A549 treated with CORT108297 at 1 μM for 4 hours (cell line): ENCODE measurements at places on chromosomes 16 and 17. TPM values are rescaled to one million over a fixed set of nuclear protein-coding genes. Genes with fewer than 3 reads are reported as not detected.

Gene EVPLL
- total RNA-seq, result not detected in 5 replicates

Gene FBXW10B
- total RNA-seq, result 2.7 to 4.2 TPM (median 4.1 TPM) in 5 replicates

Gene TCAP
- total RNA-seq, result 0.52 to 1.4 TPM (median 0.92 TPM) in 5 replicates

Gene ELP5
- 121 to 141 TPM (median 127 TPM) in 5 replicates for total RNA-seq

Gene PIK3R6
- not detected in 5 replicates for total RNA-seq

Gene CFAP97D1
- total RNA-seq, result 0.02 TPM in 3 of 5 replicates, not detected in the others

Gene DUS1L
- total RNA-seq, result 77.1 to 164 TPM (median 141 TPM) in 5 replicates

Gene NHLRC4
- total RNA-seq, result 0.18 to 0.31 TPM (median 0.23 TPM) in 5 replicates

Gene RPAIN
- total RNA-seq, result 32.2 to 53.6 TPM (median 33.5 TPM) in 5 replicates

Gene KRT33A
- not detected in 5 replicates for total RNA-seq

Gene HSD17B2
- total RNA-seq, result not detected in 5 replicates

Gene TPSD1
- not detected in 5 replicates for total RNA-seq

Gene ORC6
- 45.1 to 49.2 TPM (median 47.5 TPM) in 5 replicates for total RNA-seq

Gene MYH2
- total RNA-seq, result not detected in 5 replicates
